ENCODE measurements at places on chromosomes 11 and 22.
A peak's percentile ranks its signal among the peaks of the same experiment; 100 is the strongest.

- no peak for DNase-seq
These were observed 481.6 kb downstream of the SOX6 start for GRCh38 chr11:15874704-15875103.

DNA sequence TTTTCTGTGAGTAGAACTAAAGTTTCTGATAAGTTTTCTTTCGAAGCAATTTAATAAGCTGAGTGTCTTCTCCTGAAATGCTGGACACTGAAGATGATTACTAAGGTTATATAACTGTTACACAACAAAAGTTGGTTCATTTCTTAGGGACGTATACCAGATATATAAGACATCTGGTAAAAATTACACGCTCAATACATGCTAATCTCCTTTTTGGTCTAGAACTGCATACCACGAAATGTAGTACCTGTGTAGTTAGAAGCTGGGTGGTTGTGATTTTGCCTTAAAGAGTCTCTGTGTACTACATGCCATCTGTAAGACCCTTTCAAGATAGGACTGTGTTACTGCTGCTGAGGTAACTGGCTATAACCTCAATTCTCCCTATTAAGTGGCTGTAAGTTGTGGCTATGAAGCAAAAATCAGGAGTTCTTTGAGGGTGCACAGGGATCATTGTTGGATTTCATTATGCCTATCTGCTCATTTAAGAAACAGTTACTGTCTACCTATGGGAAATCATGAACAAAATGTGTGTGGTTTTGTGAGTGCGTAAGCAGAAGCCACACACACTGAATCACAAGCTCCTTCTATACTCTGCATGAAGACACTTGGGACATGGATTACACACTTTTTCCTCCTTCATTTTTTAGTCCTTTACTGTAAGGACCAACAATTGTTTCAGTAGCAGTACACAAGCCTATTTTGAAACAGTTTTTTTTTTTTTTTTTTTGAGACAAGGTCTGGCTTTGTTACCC, 195.9 kb downstream of the SWAP70 start:
- DNase-seq, result peak; percentile 28

DNA sequence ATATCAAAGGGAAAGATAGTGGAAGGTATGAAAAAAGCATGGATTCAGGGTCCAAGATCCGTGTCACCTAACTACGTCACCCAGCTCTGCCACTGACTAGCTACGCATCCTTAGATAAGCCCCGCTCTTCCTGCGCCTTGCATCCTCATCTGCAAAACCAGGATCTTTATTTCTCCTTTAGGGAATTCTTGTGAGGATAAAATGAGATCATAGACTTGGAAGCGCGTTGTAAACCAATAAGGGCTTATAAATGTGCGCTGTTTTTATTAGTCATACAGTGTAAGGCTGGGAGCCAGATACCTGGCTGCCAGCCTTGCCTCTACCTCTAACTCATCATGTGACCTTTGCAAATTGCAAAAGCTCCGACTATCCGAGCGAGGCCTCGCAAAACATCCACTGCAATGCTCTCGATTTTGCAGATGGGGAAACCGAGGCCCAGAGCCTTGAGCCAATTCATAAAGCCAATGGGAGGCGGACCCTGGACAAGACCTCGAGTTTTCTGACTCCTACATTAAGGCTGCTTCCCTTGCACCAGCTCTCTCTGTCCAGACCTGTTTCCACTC, 753 bp downstream of the PRPF19 start:
- no peak for DNase-seq

DNA sequence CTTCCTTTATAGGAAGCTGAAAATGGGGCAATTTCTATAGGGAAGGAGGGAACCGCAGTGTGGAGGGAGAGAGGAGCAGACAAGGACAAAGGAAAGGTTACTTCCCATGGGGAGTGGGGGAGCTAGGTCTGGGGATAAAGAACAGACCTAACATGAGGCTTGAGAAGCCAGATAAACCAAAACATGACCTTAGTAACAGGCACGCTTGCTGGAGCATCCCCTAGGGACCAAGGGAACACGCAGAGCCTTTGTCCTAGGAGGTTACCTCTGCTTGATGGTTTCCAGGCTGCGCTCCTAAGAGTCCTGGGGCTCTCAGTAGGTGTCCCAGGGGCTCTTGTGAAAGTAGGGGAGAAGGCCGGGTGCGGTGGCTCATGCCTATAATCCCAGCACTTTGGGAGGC, 271.4 kb upstream of the NCAM1 start:
- DNase-seq, result no peak

- no peak for DNase-seq
These were observed 249.0 kb upstream of the CNTN5 start for GRCh38 chr11:98771791-98772190.

DNA sequence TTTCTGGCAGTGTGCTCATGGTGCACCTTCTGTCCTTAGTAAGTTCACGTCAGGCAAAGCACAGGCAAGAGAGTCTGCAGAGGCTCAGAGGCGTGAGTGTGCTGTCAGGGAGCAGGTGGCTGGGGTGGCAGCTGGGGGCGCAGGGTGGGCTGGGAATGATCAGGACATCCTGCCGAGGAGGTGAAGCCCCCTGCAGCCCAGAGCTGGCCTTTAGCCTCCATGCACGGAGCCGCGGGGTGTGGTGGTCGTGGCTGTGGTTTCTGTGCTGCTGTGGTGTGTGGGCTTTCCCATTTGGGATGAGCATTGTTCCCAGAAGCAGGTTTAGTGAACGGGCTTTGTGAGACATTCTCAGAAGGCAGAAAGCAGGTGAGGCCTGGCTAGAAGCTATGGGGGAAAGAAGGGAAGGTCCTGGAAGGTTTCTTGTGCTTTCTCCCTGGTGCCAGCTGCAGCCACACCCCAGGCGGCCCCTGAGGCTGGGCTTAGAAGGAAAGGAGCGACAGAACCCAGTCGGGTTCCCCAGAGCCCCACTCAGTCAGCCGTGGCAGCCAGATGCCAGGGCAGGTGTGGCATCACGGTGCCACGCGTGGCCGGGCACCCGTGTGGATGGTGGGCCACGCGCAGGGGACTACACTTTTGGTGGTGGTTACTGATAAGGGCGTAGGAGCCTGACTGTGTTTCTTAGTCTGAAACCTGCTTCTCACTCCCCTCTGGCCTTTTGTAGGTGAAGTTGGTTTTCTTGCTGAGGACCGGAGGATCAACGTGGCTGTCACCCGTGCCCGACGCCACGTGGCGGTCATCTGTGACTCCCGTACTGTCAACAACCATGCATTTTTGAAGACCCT, 32.0 kb downstream of the IGHMBP2 start:
- DNase-seq, result no peak

DNA sequence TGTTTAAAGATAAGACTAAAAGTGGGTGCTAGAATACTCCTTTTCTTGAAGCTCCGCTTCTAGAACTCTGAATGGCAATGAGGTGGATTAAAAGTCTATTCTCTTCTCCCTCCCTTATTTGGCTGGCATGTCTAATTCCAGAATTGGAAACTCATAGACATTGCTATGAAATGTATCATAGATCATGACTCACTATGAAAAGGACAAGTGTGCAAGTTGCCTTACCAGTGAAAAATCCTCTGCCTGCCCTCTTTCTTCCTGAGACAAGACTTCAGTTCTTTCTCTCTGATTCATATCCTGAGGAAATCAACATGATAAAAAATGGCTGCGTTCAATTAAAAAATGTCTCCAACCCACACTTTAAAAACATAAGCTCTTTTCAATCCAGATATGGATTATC, 73.2 kb upstream of the BLID start:
- peak; percentile 77 for DNase-seq

DNA sequence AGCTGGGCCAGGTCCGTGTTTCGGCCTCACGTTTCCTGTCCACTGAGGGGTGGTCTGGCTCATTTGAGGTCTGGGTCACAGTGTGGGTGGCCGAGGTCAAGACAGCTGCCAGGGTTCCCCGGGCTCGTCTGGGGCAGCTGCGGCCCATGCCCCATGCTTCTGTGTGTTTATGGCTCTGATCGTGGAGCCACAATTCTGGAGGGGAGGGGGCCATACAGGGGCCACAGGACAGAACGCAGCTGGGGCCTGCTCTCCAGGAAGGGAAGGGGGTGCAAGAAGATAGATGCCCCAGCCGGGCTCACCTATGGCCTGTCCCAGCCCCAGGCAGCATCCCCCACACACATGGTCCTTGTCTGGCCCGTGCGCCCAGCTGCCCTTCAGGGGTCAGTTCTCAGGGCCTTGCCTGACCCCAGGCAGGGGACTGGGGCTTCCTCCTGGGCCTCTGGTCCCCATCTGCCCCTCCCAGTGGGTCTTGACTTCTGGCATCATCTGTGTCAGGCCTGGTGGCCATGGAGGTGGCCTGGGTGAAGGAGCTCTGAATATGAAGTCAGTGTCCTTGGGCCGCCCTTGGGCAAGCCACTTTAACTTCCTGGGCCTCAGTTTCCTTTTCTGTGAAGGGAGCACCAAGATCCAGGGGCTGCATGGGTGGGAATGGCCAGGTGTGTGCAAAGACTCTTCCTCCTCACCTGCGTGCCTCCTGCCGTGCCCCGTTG, 8.4 kb downstream of the TSPAN32 start:
- no peak for DNase-seq

GRCh38 chr11:9096427-9096826, 5.0 kb upstream of the SCUBE2 start:
- no peak for DNase-seq

GRCh38 chr11:33881651-33882503, 10.0 kb downstream of the LMO2 start:
- DNase-seq, result no peak

DNA sequence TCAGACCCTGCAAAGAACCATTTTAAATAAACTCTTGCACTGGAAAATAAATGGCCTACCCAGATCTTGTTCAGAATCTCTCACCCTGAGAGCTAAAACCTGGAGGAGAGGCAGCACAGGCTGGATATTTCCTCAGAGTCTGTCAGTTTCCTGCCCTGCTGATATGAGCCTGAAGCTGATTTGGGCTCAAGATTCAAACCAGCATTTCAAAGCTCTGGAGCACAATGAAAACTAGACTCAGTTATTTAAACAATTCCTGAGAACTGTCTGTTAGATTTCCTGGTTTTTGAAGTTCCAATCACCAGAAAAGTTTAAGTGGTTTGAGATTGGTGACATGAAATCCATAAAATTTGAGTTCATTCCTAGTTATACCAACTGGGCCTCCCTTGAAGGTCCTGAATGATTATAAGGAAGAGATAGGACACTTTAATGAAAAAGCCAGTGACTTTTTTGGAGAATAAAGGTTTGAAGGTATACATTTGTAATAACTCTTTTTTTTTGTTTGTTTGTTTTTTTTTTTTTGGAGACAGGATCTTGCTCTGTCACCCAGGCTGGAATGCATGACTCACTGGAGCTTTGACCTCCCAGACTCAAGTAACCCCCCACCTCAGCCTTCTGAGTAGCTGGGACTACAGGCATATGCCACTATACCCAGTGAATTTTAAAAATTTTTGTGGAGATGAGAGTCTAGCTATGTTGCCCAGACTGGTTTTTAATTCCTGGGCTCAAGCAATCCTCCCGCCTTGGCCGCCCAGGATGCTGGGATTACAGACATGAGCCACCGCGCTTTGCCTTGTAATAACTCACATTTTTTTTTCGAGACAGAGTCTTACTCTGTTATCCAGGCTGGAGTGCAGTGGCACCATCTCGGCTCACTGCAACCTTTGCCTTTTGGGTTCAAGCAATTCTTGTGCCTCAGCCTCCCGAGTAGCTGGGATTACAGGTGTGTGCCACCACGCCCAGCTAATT, 8.0 kb upstream of the ESAM start:
- peak; percentile 89 for DNase-seq

DNA sequence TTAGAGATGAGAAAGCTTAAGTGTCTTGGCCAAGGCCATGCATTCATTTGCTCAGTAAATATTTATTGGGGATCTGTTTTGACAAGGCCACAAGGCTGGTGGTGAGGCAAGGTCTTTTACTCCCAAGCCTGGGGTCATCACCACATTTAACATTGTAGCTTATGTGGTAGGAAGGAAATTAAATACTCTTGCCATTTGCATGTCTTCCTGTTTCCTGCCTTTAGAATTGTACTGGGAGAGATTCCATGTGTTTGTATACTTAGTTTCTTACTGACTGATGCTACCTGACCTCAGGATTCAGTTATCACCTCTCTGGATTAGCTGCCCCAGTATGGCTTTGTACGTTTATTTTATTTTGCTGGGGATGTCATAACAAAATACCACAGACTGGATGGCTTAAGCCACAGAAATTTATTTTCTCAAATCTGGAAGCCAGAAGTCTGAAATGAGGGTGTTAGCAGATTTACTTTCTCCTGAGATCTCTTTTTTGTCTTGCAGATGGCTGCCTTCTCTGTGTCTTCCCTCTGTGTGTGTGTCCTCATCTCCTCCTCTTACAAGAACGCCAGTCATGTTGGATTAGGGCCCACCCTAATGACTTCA, 44.8 kb downstream of the SPECC1L start:
- no peak for DNase-seq

GRCh38 chr22:20237480-20238440, 30.4 kb downstream of the RTN4R start:
- no peak for DNase-seq

DNA sequence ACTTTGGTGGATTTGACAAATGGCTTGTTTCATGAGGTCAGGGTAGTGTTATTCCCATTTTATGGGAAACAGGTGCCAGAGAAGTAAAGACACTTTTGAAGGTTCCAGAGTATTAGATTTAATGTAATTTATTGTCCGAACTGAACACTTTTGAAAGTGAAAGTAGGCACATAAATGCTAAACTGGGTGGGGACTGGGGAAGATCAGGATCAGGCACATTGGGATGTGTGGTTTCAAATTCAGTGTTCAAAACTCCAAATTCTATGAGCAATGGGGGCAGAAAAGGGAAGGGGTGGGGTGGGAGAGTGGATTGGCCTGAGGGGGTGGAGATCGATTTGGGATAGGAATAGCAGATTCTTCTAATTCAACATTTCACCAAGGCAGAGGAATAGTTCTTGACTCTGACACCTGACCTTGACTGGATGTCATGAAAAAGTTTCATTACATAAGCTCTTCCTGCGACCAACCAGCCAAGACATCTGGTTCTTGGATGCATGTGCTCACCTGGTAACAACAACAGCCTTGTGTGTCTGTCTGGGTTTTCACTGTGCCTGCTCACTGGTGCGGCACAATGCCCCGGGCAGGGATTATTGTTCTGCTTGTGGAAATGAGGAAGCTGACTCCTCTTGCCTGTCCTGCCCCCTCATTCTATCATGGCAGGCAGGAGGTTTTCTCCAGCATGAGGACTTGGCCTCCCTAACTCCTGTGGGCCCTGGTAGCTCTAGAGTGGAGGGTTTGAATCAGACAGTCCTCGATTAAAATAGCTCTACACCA, 10.8 kb downstream of the PPFIBP2 start:
- no peak for DNase-seq

DNA sequence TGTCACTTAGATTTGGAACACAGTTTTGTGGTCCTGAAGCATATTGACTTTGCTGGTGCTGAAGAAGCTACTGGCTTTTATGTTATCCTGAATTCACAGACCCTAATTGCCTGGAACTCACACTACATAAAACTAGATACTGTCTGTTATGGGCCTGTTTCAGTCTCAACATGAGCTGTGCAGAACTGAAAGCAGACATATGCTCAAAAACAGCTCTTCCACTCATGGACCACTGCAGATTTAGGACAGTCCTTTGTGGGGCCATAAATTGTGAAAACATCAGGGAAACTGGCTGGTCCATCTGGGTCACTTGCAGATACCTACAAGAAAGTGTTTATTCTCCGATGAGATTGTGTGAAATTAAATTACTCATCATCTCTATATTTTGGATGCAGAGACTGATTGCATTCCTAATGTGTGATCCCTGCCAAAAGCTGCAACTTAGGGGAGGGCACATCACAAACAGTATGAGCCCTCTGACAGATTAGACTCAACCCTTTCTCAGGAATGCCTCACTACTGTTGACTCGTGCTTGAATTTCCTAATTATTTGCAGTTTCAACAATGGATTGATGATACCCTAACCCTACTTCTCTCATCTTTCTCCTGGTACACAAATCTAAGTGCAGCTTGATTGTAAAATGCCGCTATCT, 10.2 kb upstream of the CLNS1A start:
- no peak for DNase-seq

- peak; percentile 52 for DNase-seq
These were observed 44.5 kb downstream of the ZNF280B start for GRCh38 chr22:22463855-22464540.
